BE2C (cell line): ENCODE measurements at places on chromosomes 3 and 15.
A peak's percentile ranks its signal among the peaks of the same experiment; 100 is the strongest.

- no peak for DNase-seq
These were observed 24.8 kb downstream of the GOLIM4 start for GRCh38 chr3:168070919-168071318.

DNA sequence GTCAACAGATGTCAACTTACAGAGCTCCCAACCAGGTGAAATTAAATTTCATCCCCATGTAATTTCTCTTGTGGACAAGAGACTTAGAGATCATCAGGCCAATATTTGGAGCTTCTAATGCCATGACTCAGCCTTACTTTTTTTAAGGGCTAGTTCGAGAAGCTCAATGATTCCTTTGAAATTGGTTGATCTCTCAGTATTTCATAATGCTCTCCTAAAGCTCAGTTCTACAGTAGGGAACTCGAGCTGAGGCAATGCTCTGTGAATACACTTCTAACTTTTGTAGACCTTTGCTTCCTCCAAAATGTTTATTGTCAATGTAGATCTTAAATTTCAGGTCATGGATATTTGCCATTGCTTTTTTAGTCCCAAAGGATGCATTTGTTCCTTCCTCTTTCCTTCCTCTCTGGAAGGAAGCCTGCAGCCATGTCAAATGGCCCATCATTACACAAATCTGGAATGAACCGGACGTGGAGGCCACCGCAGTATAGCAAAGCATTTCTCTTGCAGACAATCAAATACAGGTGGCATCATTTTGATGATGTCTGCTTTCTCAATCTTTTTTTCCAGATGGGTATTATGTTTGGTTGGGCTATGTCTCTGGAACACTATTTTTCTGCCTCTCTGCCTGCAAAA lies 28.3 kb downstream of the STARD5 start:
- DNase-seq = no peak

GRCh38 chr15:29008846-29009245 lies 123.1 kb downstream of the APBA2 start:
- no peak for DNase-seq

- no peak for DNase-seq
These were observed 552.9 kb upstream of the SUCLG2 start for GRCh38 chr3:68207327-68207726.

GRCh38 chr3:9715764-9716437 lies 12.3 kb downstream of the CPNE9 start:
- peak; percentile 59 for DNase-seq

GRCh38 chr3:139732729-139733128 lies 55.0 kb upstream of the NMNAT3 start:
- DNase-seq = no peak

- DNase-seq = no peak
These were observed 753 bp upstream of the FES start for GRCh38 chr15:90883526-90883975.

DNA sequence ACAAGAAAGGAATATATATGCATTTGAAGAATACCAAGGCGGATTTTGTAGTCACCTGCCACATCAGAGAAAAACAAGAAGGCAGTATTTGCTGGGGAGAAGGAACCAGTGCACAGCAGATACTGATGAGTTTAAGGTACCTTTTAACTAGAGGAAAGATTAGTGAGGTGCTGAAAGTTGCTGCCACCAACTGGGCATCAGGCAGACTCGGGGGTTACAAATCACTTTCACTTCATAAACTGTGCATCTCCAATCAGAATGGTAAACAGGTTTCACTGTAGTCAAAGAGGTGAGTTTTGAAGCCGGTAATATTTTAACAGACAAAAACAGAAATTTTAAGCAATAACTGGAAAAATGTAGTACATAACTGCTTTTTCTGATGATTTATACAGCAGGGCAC lies 4.1 kb downstream of the FBN1 start:
- no peak for DNase-seq

- DNase-seq = no peak
These were observed 27.5 kb downstream of the POLG start for GRCh38 chr15:89307046-89307587.

- no peak for DNase-seq
These were observed 10.9 kb upstream of the FAM107A start for GRCh38 chr3:58588030-58588614.

DNA sequence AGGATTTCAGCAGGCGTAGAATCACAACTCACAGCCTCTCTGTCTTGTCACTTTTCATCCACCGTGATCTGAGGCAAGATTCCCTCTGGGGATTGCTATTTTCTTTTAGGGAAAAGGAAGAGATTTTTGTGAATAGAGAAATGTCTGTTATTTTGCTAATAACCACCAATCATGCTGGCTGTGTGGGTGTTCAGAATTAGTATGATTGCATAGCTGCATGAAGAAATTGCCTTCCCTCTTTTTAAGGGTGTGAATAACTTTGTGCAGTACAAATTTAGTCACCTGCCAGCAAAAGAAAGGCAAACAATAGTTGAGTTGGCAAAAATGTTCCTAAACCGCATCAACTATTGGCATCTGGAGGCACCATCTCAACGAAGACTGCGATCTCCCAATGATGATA lies 60.8 kb downstream of the KAT2B start:
- no peak for DNase-seq

- no peak for DNase-seq
These were observed 156.2 kb downstream of the ZMAT3 start for GRCh38 chr3:178915365-178915764.

DNA sequence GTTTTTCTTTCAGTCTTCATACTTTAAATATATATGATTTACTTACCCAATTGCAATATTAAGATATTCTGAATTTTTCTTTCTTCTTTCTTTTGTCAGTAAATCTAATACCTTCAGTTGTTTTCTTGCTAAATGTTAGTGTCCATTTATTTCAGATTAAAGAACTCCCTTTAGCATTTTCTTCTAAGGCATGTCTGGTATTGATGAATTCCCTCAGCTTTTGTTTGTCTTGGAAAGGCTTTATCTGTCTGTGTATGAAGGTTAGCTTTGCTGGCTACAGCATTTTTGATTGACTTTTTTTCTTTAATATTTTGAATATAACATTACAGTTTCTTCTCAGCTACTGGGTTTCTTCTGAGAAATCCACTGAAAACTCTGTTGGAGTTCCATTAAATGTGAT lies 64.0 kb upstream of the PLSCR4 start:
- DNase-seq = no peak

- DNase-seq = no peak
These were observed 3.0 kb downstream of the BUB1B start for GRCh38 chr15:40163657-40164416.

GRCh38 chr15:90194655-90195054 lies 6.5 kb upstream of the SEMA4B start:
- no peak for DNase-seq

GRCh38 chr15:81813215-81813614 lies 232.6 kb downstream of the MEX3B start:
- DNase-seq = no peak

GRCh38 chr3:134330883-134331810 lies 43.1 kb downstream of the AMOTL2 start:
- DNase-seq = no peak

DNA sequence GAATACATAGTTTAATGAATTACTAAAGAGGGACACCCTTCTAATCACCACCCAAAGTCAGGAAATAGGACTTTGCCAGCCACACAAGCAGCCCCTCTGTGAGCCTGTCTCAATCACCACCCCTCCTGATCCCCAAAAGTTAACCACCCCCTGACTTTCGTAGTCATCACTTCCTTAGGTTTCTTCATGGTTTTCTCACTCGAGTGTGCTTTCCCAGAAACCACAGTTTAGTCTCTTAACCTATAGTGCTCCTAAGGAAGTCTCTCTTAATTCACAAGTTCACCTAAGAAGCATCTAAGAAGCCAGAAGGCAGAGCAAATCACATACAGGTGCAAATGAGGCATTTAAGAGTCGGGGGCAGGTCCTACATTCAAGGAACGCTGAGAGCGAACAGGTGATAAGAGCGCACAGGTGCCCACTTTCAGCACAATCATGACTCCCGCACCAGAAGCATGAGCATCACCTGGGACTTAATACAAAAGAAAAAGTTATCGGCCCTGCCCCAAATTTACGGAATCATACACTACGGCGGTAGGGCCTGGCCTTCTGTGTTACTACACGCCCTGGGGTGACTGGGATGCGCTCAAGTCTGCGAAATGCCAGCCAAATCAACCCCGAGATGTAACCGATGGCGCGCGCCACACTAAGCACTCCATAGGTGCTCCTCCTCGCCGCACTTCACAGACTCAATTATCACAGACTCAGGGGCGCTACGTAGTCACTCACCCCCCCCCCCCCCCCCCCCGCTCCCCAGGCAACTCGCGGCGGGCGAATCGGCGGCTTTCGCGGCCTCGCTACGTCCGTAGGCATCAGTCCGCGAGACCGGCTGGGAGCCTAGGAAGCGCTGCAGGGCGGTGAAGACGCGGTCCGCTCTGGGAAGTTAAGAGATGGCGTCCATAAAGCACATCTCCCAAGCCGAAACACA lies 815 bp downstream of the ULK4 start:
- DNase-seq = peak; percentile 25

- DNase-seq = no peak
These were observed 5.6 kb downstream of the PPCDC start for GRCh38 chr15:75028991-75029377.

DNA sequence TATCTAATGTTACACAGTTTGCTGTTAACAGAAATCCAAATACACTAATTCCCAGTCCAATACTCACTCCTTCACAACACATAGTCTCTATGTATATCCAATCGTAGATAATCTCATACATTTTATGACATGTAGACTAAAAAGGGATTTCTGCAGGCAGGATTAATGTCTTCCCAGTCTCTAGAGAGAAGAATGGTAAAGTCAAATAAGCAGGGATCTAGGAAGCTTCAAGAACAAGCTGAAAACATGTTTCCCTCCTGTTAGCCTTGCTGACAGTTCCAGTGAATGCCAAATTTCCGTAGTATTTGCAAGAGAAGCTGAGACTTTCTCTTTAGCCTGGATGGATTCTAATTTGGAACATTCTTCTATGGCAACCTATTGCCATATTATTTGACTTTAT lies 500.1 kb downstream of the IGSF11 start:
- DNase-seq = no peak

DNA sequence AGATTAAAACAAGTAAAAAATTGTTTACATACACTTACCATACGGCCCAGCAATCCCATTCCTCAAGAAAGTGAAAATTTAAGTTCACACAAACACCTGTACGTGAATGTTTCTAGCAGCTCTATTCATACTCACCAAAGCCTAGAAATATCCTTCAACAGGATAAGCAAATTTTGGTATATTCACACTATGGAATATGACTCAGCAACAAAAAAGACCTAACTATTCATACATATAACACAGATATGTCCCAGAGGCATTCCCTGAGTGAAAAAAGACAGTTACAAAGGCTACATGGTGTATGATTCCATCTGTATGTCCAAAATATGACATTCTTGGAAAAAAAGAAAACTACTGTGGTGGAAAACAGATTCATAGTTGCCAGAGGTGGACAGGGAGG lies 40.1 kb upstream of the THUMPD3 start:
- no peak for DNase-seq

DNA sequence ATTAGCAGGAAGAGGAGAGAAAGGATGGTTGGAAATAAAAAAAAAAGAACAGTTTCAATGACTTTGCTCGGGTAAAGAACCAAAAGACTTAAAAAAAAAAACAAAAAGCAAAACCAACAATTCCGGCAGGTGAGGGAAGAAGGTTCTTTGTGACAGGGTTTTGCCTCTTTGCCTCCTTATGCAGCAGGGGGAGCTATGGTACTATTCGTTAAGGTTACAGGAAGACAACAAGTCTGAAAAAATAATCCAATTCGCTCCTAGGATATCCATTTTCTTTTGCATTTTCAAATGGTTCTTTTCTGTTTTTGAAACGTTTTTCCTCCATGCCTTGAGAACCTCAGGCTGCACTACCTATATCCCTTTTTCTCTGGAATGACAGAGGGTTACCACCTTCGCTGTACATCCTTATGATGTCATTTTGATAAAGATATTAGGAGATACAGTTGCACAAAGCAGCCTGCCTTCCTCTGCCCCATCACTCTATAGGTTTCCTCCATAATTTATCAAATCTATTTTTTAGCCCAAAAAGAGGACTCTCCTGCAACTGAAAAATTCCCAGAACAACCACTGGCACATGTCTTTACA lies 55.0 kb downstream of the CFAP20DC start:
- DNase-seq = peak; percentile 48

DNA sequence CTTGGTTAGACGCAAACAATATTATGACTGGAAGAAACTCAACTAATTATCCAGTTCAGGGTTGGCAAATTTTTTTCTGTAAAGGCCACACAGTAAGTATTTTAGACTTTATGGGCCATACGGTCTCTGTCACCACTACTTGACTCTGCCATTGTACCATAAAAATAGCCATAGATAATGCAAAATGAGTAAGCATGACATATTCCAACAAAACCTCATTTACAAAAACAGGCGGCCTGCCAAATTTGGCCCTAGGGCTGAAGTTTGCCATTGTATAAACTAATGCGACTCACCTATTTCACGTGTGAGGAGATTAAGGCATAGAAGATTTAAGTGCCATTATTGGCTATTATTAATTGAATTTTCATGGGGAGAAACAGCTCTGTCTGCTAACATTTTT lies 116.8 kb upstream of the CNTN6 start:
- no peak for DNase-seq
